ENCODE measurements at places on chromosomes 2 and 18.

- DNase-seq = no peak
Observed at GRCh38 chr2:10425699-10426098, 22.4 kb downstream of the ODC1 start.

DNA sequence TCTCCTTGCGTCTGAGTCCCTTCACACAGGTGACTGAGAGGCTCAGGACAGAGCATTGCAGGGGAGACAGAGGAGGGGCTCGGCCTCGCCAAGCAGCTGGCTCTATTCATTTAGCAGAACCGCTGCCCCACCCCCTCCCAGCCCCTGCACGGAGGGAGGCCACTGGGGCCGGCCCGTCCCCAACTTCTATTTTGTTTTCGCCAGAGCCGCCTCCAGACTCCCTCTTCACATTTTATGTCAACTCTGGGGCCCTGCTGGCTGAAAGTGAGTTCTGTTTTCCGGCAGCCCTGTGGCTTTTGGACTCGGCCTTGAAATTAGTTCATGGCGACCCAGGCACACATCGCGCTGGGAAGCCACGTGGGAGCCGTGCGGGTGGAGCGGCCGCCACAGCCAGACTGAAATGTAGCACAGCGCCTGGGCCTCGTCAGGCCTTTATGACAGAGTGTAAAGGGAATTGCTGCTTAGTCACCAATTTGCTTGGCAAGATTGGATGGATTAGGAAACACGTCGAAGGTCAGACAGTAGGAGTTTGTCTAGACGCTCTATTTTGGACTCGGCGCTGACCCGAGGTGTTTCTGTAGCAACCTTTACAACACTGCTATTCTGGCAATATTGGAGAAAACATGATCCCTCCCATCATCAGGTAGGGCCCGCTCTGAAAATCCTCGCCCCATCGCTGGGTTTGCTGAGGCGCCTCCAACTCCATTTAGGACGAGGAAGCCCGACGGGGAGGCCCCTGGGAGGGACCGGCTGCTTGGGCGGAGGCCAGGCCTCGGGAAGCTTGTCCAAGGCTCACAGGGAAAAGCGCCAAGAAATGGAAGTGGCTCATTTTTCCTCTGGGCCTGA is 90.7 kb upstream of the CTDP1 start:
- DNase-seq = no peak

DNA sequence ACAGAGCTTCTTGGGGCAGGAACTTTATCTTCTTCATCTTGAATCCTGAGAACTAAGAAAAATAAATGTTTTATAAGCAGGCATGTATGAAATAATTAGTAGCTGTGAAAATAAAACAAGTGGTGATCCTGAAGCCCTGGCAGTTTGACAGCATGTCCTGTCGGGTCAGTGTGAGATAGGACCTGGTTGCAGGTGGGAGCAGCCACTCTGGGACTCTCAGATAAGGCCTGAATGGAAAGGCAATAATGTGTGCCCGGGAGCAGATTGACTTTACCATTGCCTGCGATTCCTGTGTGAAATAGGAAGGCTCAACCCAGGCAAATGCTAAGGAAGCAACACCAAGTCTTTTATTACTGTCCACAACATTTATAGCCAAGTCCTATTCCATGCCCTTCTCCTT is 132.4 kb downstream of the LYPD6B start:
- DNase-seq = no peak

DNA sequence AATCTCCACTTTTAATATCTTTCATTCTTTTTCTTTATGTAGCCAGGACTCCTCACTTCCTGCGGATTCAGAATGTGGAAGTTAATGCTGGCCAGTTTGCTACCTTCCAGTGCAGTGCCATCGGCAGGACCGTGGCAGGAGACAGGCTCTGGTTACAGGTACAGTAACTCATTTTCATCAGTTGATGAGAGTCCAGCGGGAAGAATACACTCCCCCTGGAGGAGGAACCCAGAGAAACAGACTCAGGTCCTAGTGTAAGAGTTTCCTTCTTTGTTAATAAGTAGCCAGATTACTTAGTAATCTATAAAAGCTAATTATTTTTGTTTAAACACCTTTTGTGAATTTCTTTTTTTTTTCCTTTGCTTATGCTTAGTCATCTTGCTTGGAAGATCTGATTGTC is 359.4 kb downstream of the PTPRM start:
- DNase-seq = no peak

GRCh38 chr2:42288811-42289210 is 72.2 kb downstream of the COX7A2L start:
- no peak for DNase-seq

- no peak for DNase-seq
Observed at GRCh38 chr18:25725501-25725900, 364.9 kb downstream of the SS18 start.

DNA sequence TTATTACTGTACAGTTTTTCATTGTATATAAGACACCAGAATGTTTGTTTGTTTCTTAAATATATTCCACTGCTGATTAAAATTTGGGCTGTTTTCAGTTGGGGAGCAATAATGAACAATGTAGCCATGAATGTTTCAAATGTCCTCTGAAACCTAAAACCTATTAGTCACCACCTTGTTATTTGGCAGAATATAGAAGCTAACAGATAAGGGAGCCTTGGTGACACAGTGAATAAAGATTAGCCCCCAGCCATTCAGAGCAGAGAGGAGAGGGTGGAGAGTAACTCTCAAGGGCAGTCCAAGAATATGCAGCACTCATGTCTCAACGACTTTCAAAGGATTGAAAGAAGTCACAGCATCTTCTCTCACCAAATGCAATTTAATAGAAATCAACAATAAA is 43.1 kb upstream of the ATP8B1 start:
- no peak for DNase-seq

GRCh38 chr2:68295516-68295915 is 24.2 kb downstream of the CNRIP1 start:
- no peak for DNase-seq

DNA sequence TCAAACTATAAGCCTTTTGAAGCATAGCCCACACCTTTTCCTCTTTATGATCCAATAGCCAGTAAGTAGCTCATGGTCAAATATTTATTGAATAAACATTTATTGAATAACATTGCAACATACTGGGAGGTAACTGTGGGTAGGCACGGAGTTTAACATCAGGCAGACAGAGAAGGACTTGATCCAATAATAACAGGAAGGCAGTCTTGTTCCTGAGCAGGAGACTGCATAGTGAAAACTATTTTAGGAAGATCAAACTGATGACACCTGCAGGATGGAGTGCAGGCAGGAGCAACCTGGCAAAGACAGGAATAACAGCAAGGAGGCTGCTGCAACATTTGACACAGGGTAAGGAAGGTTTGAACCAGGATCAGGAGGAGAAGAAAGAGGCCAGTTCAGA is 3.1 kb upstream of the DCTN1 start:
- DNase-seq = no peak

DNA sequence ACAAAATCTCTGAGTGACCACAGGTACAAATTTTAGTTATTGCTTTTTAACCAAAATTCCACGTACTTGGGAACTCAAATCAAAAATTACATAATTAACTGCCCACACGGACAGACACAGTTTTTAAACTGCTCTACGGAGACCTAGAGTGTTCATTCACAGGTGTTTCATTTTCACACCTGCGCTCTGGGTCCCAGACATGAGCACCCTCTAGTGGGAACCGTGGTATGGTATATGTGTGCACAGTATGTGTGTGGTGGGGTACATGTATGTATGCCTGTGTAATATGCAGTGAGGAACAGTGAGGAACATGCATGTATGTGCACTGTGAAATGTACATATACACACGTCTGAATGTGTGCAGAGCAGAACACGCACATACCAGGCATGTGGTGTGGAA is 65.0 kb downstream of the PPP4R1 start:
- no peak for DNase-seq

DNA sequence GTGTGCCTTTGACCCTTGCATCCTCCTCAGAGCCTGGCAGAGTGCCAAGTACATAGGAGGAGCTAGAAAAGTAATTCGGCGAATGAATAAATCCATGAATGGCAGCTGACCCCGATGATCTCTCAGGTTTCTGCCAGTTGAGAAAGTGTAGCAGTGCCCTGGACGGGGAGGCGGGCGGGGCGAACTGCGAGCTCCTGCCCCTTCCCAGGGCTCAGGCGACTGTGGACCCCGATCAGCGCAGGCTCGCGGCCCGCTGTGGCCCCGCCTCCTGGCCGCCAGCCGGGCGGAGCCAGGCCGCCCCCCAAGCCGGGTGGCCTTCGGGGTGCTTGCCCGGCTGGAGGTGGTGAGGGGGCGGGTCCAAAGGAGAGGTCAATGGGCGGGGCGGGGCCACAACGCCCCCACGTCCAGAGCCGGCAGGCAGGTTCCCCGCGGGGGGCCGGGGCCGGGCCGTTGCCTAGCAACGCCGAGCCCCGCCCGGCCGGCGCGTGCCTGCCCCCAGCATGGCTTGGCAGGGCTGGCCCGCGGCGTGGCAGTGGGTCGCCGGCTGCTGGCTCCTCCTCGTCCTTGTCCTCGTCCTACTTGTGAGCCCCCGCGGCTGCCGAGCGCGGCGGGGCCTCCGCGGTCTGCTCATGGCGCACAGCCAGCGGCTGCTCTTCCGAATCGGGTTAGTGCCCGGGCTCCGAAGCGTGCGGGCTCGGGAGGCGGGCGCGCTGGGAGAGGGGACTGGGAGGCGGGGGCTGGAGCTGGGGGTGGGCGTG is 30.6 kb upstream of the TMBIM1 start:
- peak; percentile 39 for DNase-seq

- DNase-seq = no peak
Observed at GRCh38 chr2:176507786-176508185, 238.5 kb downstream of the MTX2 start.

DNA sequence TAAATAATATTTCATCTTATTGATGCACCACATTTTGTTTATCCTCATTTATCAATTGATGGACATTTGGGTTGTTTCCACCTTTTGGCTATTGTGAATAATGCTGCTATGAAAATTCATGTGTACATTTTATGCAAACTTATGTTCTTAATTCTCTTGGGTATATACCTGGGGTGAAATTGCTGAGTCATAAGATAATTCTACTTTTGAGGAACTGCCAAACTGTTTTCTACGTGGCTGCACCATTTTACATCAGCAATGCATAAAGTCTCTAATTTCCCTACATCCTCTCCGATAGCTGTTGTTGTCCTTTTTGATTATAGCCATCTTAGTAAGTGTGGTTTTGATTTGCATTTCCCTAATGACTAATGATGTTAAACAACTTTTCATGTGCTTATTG is 116.5 kb upstream of the DLX2 start:
- no peak for DNase-seq

DNA sequence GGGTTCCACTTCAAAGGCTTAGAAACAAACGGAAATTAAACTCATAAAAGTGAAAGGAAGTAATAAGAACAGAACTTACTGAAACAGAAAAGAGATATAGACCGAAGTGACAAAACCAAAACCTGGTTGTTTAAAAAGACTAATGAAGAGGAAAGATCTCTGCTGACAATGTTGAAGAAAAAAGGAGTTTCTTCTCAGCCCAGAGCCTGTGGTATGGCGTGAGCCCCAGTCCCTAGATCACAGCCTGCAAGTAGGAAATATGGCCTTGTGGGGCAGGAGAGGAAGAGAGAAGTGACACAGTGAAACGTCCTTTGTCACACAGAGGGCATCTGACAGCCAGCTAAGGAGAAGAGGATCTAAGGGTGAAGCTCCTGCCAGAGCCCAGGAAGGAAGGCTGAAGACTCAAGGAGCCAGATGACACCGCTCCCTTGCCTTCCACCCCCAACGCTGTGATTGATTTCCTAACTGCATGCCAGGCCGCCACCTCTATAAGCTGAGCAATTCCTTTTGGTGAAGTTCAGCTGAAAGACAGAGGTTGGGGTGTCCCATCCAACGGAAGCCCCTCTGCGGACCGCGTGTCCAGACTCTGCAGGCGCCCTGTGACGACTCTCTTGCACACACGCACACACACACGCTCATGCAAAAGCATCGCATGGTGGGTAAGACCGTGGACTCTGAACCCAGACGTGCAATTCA is 141.1 kb downstream of the HDAC4 start:
- DNase-seq = no peak

DNA sequence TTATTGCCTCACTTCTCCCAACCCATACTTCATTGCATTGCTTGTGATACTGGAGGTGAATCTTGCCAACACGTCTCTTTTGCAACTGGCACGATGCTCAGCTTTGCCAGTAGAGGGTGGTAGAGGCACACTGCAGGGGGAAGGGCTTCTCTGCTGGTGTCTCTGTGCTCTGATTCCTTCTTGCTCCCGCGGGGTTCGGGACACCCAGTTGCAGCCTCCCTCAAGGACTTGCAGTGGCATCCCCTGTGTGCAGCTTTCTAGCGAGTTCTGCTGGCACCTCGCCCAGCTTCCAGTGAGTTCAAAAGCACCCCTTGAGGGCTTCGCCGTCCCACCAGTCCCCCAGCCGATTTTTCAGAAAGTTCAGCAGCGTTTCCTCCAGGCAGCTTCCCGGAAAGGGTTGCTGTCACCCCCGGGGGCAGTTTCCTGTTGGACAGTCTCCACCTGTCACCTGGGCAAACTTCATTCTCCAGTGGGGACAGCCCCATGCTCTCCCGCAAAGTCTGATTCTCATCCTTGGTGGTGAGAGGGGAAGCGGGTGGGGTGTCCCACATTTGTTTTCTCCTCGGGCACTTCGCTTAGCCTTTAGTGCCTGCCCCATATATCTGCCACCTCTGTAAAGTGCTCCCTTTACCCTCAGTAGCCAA is 35.4 kb upstream of the EN1 start:
- peak; percentile 71 for DNase-seq
